ENCODE measurements at places on chromosomes 1 and 21.
A peak's percentile ranks its signal among the peaks of the same experiment; 100 is the strongest.

DNA sequence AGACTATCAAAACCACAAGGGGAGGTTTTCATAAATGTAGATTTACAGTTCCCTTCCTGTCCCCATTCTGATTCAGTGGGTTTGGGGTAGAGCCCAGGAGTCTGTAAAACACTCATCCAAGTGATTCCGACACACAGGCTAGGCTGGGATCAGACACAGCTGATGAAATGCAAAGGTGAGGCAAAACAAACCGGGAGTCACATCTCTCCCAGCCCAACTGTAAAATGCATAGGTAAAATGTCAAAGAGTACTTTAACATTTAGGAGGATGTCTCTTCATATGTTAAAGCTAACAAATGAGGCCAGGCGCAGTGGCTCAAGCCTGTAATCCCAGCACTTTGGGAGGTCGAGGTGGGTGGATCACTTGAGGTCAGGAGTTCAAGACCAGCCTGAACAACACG, 45.0 kb downstream of the ZNF281 start:
- DNase-seq, result no peak

DNA sequence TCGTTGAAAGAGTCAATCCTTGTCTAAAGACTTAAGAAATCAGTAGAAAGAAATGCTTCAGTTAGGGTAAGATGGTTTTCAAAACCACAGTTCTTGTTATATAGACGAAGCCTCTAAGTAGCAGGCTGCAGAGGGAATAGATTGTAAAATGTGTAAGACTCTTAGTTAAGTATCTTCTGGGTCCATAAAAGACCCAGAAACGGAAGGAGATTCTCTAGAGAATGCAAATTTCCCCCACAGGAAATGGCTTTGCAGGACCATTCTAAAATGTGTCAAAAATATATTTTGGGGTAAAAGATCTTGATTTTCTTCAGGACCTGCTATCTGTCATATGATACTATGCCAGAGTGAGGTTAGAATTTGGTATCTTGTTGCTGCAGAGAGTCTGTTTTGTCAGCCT, 13.4 kb downstream of the OR2T1 start:
- DNase-seq, result no peak

GRCh38 chr21:26842974-26843932, 2.0 kb downstream of the ADAMTS1 start:
- DNase-seq, result peak; percentile 36

- no peak for DNase-seq
Measured at GRCh38 chr21:30793581-30794314, 19.3 kb downstream of the KRTAP8-1 start.

- DNase-seq, result peak; percentile 44
Measured at GRCh38 chr1:23699280-23700179, 7.9 kb downstream of the RPL11 start.

DNA sequence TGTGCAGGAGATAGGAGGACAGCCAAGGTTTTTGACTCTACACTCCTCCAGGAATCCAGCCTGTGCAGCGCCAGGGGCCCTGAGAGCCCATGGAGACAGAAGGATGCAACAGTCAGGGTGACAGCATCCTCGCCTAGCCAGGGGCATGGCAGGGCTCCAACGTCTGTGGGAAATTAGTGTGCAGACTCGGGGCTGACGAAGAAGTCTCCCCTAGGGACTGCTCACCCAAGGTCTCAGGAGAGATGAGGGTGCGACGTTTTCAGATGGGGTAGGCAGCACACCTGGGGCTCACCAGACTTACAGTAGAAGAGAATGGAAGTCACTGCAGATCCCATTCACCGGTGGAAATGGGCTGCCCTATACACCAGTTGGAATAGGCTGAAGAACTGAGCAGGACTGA, 241.7 kb downstream of the SETD4 start:
- DNase-seq, result no peak

DNA sequence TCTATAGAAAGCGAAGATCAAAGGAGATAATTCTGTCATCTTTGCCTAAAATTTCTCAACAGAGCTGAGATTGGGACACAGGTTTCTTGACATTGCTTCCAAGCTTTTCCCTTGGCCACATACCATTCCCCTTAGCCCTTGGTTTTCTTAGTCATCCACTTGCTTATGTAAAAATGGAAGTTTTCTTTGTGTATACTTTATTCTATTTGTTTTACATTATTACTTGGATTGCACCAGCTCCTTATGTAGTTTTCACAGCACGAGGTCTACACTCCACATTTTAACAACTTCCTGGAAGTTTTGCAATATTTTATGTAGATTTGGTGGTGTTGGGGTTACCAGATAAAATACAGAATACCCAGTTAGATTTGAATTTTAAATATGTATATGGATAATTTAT, 129.8 kb downstream of the PLA2G4A start:
- no peak for DNase-seq

DNA sequence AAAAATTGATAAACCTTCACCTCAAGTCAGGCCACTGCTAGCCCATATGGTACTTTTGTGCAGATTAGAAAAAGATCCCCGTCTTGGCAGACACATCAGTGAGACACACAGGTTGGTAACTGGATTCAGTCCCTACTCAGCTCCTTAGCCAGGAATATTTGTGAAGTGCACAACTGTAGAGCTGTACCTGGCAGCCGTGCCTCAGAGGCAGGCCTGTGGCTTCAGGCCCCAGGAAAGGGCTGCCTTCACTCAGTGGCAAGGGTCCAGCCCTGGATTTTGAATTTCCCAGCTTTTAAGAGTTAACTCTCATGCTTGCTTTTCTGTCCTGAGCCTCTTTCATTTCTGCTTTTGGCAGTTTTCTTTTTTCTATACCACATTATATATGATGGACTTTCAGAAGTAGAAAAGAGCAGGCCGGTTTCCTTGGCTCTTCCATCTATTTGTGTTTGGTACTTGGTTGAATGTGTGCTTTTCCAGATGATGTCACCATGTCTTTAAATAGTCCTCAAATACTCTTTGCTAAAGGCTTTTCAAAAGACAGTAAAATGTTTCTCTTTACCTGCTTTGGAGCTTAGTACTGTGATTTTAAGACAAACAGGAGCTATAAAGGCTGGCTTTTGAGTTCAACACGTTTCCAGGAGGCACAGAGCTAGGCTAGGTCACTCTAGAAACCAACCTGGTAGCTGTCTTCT, 186.6 kb downstream of the AK5 start:
- DNase-seq, result no peak

DNA sequence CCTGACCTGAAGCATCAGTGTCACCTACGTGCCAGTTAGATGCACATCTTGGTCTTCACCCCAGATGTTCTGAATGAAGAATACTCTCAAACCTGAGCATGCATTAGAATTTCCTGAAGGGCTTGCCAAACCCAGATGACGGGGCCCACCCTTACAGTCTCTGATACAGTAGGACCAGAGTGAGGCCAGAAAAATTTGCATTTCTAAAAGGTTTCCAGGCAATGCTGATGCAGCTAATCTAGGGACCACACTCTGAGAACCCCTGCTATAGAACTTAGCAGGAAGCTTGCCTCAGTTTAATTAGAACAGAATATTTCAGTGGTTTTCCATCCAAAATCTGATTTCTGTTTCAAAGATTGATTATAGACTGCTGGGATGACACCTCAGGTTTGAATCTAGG, 9.9 kb upstream of the CTBS start:
- DNase-seq, result no peak
